ENCODE measurements at places on chromosomes 5 and 9.

GRCh38 chr5:54760182-54760935 is 225.0 kb downstream of the ESM1 start:
- no peak for DNase-seq

DNA sequence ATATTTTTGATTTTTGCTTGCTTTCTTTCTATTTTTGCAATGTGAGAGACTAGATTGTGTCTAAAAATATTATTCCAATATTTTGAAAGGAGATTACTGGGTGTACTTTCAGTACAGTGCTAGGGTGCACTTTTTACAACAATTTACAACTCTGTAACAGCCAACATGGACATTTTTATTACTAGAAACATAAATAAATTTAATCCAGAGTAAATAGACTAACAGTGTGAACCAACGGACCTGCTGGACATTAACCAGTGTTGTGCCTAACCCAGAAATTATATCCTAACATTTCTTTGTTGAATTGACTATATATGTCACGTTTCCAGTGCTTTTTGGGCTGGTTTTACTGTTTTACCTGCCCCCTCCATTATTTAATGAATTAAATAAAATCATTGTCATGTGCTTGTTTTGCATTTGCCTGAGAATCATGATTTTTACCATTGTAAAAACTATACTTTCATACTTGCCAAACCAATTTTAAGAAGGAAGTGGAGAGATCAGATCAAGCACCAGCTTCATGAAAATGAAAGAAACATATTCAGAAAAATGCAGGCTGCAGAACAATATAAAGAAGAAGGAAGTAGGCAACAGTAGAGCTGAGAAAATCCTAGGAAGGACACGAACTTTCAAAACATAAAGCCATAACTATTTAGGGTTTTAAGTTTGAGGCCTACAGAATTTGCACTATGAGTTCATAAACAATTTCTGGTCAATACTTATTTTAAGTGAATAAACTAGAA is 400.8 kb upstream of the PIK3R1 start:
- DNase-seq = no peak

GRCh38 chr9:74498621-74499095 is 1.5 kb downstream of the RORB start:
- no peak for DNase-seq

DNA sequence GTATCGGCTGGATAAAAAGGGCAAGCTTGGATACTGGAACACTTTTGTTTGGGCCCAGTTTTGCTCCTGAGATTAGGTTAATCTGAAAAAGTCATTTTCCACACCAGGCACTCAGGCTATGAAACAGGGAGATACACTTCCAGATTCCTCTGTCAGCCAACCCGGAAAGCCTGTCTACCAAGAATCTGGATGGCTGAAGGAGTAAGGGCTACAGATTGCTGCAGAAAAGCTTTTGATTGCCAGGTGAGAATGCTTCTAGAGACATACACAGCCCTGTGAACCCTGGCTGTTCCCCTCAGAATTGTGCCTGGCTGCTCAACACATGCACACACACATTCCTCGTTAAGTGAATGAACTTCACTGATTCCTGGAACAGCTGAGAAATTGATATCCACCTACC is 114.4 kb downstream of the PSD2 start:
- no peak for DNase-seq

DNA sequence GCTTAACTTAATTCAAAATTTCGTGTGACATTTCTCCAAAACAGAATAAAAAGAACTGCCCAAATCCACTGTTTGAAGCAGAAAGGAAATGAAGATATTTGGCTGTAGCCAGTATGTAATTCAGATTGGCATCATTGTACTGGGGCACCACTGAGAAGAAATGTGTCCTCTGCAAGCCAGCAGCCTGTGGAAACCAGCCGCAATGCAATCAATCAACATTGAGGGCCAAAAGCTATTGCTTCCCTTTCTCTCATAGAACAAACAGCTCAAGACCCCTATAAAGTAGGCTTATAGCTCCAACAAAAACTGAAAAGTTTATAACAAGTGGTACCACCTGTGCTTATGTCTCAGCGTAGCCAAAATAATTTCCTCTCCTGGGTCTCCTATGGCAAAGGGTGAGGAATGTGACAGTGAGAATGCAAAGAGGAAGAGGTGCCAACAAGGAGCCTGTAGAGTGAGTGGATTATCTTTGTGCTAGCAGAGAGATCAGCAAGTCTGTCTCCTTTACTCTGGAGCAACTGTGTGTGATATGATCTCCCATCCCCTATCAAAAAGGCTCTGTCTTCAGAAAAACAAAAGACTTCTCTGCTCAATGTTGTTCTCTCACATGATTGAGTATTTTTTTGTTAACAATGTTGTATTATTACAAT is 1072.3 kb upstream of the DMAC1 start:
- DNase-seq = no peak

GRCh38 chr5:126648471-126648870 is 47.7 kb downstream of the PHAX start:
- DNase-seq = no peak

GRCh38 chr9:107539427-107540163 is 50.0 kb upstream of the KLF4 start:
- DNase-seq = no peak

DNA sequence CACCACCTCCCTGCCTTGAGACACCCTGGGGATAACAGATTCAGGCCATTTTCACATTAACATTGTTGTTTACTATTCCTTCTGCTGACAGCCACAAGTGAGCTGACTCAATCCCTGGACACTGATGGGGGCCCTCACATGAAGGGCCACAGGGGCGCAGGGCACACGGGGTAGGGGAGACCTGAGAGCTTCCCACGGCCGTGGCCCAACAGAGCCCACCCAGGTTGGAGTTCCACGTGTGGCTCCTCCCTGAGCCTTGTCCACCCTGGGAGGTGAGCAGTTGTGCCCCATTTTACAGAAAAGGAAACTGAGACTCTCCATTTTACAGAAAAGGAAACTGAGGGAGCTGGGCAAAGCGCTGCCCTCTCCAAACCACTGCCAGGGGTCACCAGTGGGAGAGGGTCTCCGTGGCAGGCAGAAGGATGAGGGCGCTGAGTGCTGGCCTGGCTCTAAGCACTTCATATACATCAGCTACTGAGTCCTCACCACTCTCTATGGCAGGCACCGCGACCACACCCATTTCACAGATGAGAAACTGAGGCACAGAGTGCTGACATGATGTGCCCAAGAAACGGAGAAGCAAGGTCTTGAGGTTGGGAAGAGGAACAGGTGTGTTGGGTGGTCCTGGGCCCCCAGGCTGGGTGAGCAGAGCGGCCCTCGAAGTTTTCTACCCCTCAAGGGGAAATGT is 2.3 kb downstream of the NINJ1 start:
- DNase-seq = no peak

DNA sequence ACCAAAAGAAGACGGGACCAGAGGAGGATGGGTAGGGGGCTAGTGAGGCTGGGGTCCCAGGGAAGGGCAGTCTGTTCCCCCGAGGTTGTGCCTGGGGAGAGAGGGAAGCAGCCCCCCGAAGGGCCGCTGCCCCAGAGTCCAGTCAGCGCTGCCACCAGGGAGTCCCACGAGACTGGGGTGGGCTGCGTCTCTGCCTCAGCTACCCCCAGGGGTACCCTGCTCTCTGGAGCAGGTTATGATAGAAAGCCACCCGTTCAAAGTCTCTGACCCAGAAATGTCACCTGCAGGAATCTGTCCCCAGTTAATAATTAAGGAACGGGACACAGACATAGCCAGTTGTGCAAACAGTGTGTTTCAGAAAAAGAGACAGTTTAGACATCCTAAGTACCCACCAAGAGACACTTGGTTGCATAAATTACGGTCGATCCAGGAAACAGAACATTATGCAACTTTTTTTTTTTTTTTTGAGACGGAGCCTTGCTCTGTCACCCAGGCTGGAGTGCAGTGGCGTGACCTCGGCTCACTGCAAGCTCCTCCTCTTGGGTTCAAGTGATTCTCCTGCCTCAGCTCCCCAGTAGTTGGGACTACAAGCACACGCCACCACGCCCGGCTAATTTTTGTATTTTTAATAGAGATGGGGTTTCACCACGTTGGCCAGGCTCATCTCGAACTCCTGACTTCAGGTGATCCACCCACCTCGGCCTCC is 10.7 kb upstream of the AGPAT2 start:
- no peak for DNase-seq

GRCh38 chr5:8317335-8317734 is 448.4 kb downstream of the MTRR start:
- no peak for DNase-seq

- DNase-seq = no peak
Observed at GRCh38 chr5:51622161-51622790, 239.0 kb downstream of the ISL1 start.

DNA sequence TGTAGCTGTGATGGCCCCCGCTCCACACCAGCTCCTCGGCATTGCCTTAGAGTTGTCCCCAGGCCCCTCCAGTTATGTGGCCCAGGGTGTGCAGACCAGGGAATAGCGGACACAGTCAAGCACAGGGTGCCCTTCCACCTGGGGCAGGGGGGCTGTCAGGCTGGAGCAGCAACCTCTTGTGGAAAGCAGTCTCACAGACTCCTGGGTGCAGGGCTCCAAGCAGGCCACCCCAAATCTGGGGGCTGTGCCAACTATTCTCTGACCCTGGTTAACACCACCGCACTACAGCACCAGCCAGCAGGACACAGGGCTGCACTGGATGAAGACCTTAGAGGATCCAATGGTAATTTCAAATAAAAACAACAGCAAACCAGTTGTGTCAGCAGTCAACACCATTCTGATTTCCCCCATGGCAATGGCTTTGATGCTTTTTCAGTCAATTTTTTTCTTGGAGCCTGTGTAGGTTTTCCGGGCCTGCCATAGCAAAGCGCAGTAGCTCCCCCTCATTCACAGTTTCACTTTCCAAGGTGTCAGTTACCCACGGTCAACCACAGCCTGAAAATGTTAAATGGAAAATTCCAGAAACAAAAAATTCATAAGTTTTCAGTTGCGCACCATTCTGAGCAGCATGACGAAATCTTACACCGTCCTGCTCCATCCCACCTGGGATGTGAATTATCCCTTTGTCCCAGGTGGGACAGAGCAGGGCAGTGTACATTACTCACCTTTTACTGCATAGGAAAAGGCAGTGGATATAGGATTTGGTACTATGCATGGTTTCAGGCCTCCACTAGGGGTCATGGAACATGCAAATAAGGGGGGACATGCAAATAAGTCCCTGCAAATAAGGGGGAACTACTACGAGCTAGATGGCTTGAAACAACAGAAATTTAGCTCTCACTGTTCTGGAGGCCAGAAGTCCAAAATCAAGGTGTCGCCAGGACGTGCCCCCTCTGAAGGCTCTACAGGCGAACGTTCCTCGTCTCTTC is 49.0 kb downstream of the C5orf15 start:
- no peak for DNase-seq

DNA sequence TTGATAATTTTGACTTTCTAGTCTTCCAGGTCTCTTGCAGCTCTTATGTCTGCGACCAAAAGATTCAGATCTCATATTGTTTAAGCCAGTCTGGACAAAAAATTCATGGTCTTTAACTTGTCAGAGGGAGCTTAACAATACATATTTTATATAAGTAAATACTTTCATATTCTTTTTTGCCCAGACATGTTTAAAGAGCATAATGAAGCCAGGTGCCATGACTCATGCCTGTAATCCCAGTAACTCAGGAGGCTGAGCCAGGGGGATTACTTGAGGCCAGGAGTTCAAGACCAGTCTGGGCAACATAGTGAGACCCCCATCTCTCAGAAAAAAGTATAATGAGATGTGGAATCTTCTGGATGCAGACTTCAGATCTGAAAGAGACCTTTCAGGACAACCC is 69.8 kb downstream of the JMY start:
- DNase-seq = no peak

DNA sequence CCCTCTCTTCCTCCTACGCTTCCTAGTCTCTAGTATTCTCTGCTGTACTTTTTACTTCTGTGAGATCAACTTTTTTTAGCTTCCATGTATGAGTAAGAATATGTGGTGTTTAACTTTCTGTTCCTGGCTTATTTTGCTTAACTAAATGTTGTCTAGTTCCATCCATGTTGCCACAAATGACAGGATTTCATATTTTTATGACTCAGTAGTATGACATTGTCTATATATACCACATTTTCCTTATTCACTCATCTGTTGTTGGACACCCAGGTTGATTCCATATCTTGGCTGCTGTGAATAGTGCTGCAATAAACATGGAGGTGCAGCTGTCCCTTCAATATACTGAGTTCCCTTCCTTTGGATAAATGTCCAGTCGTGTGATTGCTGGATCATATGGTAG is 34.8 kb downstream of the FGD3 start:
- no peak for DNase-seq

DNA sequence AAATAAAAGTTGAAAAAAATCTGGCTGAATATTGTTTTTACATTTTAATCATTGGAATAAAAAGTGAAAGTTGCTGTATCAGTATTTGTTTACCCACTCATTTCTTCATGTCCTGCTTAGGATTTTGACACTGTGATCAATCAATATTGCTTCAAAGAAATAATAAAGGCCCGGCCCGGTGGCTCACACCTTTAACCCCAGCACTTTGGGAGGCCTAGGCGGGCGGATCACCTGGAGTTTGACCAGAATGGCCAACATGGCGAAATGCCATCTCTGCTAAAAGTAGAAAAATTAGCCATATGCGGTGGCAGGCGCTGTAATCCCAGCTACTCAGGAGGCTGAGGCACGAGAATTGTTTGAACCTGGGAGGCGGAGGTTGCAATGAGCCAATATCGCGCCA is 93.7 kb upstream of the CTNND2 start:
- no peak for DNase-seq

- DNase-seq = no peak
Observed at GRCh38 chr5:102782217-102782872, 27.2 kb downstream of the PAM start.

DNA sequence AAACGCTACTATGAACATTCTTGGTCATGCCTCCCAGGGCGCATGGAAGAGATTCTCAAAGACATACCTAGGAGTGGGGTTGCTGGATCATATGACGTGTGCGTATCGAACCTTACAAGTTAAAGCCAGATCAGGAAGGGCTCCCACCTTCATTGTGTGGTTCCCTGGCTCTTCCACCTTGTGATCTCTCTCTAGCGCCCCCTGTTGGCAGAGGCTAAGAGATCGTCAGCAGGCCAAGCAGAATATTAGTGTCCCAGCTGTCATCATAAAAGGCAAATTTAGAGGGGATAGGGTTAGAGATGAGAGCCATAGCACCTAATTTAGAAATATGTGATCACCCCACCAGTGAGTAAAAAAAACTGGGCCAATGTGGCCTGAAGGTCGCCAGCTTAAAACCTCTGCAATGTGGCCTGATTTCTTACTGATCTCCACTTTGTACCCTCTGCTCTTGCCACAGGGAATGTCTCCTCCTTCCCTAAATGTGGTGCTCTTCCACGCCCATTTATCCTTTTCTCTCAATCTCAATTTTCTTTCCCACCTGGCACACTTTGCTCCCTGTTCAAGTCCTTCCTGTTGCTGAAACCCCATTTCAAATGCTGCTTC is 91.7 kb upstream of the SHB start:
- peak; percentile 43 for DNase-seq

Measured in CD4-positive, alpha-beta T cell treated with Interleukin-2 at 100 ng/mL for 4 hours (primary cell).